Camera-type eye (tissue), 1 donor: ENCODE measurements at places on chromosomes 13 and 19. TPM values are rescaled to one million over a fixed set of nuclear protein-coding genes. Genes with fewer than 3 reads are reported as not detected.

Gene PRODH2
- 0.27 TPM for total RNA-seq

Gene MYH14
- total RNA-seq = 29.9 TPM

Gene HSPB6
- 14.9 TPM for total RNA-seq

Gene C19orf85
- total RNA-seq = not detected

Gene ZNF222
- 15.3 TPM for total RNA-seq

Gene LGALS7B
- total RNA-seq = 2.1 TPM
